ENCODE measurements at places on chromosomes 6 and 20.

DNA sequence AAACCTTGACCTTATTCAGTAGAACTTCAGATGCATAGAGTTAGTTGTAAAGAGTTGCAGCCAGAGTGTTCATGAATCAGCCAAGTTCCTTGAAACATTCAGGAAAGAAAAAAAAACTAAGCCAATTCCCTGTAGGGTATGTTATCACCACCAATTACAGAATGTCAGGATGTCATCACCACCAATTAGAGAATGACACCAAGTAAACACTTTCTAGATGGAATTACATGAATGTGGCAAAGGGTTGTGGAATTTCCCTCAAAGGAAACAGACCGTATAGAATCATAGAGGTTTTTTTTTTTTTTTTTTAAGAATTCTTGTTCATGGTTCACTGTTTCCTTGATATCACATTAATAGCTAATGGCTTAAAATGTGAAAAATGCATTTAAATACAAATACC is 472.1 kb upstream of the RNF217 start:
- no peak for DNase-seq

- no peak for DNase-seq
These were observed 73.1 kb upstream of the QKI start for GRCh38 chr6:163341224-163342061.

- DNase-seq: no peak
These were observed 455.0 kb upstream of the GJE1 start for GRCh38 chr6:141677598-141678211.

DNA sequence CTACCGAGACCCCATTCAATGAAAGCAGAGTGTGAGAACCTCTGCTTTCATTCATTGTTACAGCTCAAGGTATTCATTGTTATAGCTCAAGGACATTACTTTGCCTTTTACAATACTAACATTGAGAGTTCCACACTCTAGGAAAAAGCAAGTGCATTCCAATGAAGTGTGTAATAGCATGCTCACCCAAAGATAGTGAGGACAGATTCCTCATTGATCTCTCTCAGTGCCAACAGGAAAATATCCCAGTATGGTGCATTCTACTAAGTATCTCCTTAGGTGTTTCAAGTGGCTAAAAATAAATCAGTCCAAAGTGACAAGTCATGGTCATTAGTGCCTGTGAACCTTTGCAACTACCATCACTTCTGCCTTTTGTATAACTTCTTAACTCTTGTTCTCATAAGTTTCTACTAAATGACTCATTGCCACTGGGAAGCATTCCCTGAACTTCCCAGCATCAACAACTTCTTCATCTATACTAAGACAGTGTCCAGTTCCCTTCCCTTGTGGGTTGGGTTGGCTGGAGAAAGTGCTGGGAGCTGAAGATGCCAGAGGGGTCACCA is 140.7 kb upstream of the STXBP5 start:
- DNase-seq: no peak

DNA sequence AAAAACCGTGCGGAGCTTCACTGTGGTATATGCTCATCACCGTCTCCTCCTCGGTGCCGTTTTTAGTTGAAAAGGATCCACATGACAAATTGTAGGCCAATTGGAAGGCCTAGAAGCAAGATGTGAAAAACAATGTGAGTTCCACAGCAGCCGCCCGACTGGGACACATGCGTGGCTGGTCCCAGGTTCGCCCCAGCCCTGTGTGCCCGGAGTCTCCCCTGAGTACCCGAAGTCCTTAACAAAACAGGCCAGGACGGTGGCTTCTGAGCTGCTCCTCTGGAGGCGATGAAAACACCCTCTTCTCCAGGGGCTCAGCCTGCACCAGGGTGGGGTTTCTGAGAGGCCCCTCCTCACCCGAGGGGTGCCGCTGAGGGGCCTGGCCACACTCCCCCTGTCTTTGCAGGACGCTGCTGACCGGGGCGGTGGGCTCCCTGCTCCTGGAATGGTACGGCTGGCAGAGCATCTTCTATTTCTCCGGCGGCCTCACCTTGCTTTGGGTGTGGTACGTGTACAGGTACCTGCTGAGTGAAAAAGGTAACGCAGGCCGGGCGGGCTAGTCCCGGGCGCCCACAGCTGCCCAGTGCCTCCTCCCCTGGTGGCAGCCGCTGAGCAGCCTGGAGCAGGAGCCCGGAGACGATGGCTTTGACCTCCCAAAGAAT is 9.8 kb downstream of the SLC17A9 start:
- DNase-seq: no peak

- no peak for DNase-seq
These were observed 107.6 kb downstream of the VEGFA start for GRCh38 chr6:43877463-43878126.

DNA sequence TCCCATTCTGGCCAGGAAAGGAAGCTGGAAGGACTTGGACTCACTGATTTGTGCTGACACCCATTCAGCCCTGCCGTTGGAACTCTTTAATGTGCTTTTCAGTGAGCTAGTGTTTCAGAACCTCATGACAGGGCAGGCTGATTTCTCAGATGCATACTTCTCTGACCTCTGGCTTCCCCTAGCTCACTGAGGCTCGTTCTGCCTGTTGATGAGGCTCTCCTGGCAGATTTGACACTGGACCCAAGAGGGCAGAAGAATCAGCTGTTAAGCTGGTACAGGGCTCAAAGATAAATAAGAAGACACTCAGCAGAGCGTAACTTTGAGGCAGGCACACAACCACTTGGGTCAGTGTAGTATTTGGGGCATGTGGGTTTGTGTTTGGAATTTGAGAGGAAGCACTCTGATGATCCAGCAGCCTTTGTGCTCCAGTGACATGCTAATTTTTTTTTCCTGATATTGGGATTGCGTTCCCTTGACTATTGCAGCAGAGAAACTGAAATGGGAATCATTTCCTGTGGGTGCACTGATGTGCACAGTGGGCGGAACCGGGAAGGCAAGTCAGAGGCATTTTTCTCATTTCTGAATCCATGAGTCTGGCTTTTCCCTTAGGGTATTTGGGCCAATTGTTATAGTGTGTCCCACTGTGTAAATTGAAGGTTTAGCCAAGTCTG is 80.2 kb downstream of the CARMIL1 start:
- no peak for DNase-seq

- no peak for DNase-seq
These were observed 1.0 kb upstream of the HELZ2 start for GRCh38 chr20:63574829-63575743.

DNA sequence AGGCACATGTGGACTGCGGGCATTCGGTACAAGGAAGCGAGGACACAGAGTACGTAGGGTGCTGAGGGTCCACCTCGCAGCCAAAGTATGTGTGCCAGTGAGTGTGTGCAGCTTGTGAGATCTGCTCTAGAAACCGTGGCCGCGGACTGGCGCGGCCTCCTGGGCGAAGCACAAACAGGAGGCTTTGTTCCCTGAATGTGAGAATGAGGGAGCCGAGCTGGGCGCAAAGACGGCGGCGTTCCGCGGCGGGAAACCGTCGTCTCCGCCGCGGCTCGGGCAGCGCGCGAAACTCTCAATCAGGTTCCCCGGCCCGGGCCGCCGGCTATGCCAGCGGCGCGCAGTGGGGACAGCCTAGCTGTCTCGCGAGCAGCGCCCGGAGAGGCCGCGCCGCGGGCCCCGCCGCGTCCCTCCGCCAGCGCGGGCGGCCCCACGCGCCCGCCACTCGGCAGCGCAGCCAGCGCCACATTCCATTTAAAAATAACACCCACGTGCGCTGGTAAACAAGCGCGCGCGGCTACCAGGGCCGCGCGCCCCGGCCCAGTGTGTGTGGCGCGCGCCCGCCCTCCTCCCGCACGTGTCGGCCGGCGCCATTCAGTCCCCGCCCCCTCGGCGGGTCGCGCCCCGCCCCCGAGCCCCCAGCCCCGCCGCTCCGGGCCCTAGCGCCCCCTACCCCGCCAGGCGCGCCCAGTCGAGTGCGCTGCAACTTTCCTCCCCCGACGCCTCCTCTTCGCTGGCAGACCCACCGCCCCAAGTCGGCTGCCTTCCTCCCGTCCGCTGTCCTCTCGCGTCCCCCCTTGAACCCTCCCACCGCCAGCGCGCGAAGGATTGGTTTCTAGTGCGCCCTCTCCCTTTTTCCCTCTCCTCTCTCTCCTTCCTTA is 3.0 kb upstream of the FOXO3 start:
- DNase-seq: no peak

- DNase-seq: no peak
These were observed 227.2 kb upstream of the ASCC3 start for GRCh38 chr6:101108286-101108685.

DNA sequence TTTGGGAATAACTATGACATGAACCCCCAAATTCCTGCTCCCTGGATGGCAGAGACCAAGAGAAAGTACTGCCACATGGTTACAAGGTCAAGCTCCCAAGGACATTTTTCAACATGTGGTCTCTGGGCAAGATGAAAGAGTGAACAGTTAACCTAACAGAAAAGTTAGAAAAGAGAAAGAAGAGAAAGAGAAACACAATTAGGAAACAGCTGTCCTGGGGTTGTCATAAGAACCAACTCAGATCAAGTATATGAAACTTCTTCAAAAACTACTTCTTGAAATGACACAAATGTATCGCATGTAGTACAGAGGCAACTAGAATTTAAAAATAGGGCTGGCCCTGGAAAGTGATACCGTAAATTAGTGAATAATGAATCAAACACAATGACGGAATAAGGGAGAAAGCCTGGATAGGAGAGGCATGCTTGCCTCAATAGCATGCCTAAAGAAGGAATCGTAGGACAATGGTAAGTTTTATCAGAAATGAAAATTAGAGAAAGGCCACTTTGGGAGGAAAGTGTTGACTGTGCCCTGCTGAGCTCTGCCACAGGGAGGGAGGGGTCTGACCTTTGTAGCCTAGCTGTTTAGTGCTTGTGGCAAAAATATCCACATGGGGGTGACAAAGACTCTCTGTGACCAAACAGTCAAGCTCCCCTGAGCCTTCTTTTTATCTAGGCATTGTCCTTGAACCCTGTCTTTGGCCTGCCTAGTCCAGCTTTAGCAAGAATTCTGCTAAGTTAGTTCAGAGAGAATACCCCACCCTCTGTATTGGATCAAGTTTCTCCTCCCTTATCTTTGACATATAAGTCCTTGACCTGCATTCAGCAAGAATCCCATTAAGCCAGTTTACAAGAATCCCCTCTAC is 4.3 kb upstream of the DCBLD1 start:
- DNase-seq: no peak

DNA sequence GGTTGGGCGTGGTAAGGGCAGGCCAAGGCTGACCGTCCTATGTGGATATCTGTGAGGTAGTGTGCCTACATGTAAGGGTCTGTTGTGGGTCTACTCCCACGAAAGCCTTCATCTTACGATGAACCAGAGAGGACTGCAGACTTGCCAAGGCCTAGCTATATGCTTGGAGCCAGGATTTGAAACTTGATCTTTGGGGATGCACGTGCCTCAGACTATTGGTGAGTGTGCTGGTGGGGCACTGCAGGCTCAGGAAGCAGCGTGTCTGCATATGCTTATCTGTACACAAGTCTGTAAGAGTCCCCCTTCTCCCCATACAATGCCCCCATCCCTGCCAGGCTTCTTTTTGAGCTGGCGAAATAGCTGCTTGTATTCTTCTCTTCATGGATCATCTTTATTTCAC is 17.9 kb downstream of the PLCG1 start:
- DNase-seq: no peak

- DNase-seq: no peak
These were observed 120.8 kb downstream of the OR2B2 start for GRCh38 chr6:27791182-27791943.

DNA sequence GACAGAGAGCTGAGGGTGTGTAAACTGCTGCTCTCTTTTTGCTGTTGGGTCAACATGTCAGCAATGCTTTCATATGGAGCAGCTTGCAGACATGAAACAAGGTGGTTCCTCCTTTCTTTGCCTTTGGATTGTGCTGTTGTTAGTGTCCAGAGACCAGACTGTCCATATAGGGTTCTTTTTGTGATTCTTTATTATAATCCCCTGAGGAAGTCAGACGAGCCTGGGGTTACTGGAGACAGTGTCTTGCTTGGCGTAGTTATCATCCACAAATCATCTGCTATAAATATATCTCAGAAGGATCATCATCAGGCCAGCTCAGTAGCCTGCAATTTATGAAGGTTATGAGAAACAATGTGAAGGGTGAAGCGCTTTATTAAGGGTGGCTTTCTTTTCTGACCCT is 2.3 kb upstream of the ADGRB3 start:
- DNase-seq: no peak

GRCh38 chr20:3101737-3102574 is 17.4 kb upstream of the AVP start:
- no peak for DNase-seq

GRCh38 chr20:33280000-33280680 is 2.9 kb upstream of the BPIFB1 start:
- DNase-seq: no peak

- DNase-seq: no peak
These were observed 306.5 kb upstream of the MAP3K7 start for GRCh38 chr6:90893400-90893799.

DNA sequence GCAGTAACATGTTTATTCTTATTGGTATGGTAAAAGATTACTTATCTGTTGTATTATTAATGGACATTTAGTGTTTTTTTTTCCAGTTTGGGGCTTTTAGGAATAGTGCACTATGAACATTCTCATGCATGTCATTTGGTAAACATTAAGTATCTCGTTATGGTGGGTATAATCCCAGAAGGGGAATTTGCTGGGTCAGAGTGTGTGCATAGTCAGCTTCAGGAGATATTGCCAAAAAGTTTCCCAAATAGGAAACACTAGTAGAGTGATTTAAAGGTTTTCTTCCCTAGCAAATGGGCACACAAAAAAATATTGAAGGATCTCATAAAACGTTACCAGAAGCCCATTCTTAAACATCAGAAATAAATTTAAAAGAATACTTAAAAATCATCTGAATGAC is 25.2 kb upstream of the NHSL1 start:
- DNase-seq: no peak

DNA sequence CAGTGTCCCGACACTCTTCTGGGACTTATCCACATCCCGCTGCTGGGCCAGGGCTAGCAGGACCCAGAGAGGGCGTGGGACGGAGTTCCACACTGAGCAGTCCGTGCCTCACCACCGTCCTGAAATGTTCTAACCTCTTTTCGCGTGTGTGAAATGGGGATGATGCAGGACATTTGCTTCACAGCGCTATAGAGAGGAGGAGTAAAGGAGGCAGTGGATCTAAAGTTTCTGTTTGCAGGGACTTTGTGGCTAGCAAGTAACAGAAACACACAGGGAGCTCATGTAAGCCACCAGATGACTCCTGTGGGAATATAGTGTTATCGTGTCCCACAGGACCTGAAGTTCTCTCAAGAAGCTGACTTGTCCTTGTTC is 634 bp downstream of the ITPA start:
- no peak for DNase-seq

GRCh38 chr6:48535582-48536009 is 424.6 kb upstream of the PTCHD4 start:
- no peak for DNase-seq

GRCh38 chr6:135324531-135324930 is 143.4 kb downstream of the MYB start:
- no peak for DNase-seq

- DNase-seq: no peak
These were observed 78.5 kb downstream of the RAMACL start for GRCh38 chr6:166507809-166508564.

- DNase-seq: no peak
These were observed 5.8 kb upstream of the SIM1 start for GRCh38 chr6:100470422-100471120.

- no peak for DNase-seq
These were observed 18.6 kb downstream of the PRKN start for GRCh38 chr6:162708971-162709370.

Measured in NCI-H187 treated with DMSO at 0.1 percent for 48 hours (cell line).